WERI-Rb-1 (cell line): ENCODE measurements at places on chromosomes 1 and 21.
A peak's percentile ranks its signal among the peaks of the same experiment; 100 is the strongest.

DNA sequence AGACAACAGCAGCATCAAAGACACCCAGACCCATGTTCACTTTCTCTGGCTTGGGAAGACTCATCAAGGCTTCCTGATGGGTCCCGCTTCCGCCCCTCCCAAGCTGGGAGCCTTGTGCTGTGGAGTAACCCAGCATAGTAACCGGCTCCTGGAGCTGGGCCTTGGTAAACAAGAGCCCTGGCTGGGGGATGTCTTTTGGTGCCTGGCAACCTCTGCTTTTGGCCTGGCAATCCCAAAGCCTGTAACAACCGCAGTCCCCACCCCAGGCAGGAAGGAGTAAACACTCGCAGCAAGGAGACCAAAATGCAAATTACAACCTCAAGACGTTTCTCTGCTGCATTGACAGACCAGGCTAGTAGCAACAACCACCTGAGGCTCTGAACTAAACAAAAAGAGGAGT, 16.9 kb upstream of the THRAP3 start:
- no peak for DNase-seq

DNA sequence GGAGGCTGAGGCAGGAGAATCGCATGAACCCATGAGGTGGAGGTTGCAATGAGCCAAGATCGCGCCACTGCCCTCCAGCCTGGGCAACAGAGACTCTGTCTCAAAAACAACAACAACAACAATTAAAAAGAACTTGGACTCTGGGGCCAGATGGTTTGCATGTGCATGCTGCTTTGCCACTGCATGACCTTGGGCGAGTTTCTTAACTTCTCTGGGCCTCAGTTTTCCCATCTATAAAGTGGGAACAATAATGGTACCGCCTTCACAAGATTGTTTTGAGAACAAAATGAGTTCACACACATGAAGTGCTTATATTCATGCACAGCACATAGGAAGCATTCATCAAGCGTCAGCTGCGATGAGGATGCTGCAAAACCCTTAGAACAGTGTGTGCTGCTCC, 74.6 kb downstream of the MAN1C1 start:
- no peak for DNase-seq

DNA sequence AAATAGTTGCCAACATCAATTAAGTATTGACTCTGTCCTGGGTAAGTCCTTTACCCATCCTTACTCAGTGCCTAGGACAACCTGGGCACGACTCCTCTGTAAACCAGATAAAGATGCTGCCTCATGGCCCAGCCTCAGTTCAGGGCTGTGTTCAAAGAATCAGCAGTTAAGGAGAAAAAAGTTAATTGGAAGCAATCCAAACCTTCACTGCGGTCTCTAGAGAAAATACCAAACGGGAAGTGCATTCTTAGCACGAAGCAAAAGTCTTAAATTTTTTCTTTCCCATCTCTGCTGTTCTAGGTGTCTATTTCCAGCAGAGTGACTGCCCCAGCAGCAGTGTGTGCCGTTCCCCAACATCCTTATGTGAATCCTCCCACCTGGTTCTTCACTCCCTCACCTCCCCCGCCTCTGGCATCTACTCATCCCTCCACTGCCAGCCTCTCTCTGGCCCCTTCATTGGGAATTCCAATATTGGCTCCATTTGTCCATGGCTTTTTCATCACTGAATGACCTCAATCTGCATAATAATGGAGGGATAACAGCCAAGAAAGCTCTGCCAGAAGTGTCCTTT, 23.2 kb downstream of the KANK4 start:
- no peak for DNase-seq

DNA sequence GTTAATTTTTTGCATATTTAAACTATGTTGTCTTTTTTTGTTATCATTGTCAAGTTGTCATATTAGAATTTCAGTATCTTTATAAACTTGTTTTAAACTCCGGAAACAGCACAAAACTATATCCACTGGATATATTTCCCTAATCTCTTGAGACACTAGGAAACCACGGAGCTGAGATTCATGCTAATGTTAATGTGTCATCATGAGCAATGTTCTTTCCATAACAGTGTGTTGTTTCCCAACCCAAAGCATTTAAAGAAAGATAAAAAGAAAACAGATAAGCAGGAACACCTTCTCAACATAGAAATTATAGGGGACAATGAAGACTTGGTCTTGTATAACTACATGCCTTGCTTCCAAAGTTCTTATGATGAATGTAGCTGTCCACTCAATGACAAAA, 626.2 kb upstream of the TMPRSS15 start:
- no peak for DNase-seq

DNA sequence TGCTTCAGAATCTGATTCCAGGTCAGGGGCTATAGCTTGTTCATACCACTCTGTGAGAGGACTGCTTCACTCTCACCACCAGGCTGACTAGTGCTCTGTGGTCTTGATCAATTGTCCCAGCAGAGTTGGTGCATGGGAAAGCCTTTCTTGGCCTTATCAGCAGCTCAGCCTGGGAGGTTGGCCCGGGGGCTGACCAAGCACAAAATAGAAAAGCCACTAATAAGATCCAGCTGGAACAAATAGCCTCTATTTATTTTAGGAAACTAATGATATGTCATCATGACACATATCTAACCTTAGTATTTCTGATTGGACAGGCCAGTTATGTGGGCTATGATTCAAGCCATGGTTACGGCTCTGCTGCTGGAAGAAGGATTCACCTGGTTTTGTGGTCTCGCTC, 134.2 kb downstream of the GDAP2 start:
- DNase-seq: no peak

DNA sequence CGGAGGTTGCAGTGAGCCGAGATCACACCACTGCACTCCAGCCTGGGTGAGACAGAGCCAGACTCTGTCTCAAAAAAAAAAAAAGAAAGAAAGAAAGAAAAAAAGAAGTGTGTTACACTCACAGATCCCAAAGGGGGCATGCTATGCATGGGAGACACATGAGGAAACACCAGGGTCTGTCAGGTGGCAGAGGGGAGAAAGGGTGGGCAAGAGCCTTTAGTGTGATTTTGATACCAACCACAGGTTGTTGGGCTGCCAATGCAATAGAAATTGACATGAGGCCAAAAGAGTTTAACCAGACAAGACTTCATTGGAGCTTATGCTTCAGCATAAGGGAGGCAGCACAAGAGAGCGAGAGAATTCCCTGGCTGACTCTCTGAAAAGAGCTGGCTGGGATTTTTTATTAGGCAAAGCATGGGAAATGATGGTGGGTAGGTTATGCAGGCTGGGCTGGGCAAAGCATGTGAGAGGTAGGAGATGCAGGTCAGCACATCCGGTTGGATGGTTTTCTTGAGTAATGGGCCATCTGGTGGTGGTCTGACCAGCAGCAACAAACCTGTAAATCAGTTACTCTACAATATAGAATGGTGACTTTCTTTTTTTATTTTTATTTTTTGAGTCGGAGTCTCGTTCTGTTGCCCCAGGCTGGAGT, 11.7 kb upstream of the EXTL1 start:
- peak; percentile 66 for DNase-seq

DNA sequence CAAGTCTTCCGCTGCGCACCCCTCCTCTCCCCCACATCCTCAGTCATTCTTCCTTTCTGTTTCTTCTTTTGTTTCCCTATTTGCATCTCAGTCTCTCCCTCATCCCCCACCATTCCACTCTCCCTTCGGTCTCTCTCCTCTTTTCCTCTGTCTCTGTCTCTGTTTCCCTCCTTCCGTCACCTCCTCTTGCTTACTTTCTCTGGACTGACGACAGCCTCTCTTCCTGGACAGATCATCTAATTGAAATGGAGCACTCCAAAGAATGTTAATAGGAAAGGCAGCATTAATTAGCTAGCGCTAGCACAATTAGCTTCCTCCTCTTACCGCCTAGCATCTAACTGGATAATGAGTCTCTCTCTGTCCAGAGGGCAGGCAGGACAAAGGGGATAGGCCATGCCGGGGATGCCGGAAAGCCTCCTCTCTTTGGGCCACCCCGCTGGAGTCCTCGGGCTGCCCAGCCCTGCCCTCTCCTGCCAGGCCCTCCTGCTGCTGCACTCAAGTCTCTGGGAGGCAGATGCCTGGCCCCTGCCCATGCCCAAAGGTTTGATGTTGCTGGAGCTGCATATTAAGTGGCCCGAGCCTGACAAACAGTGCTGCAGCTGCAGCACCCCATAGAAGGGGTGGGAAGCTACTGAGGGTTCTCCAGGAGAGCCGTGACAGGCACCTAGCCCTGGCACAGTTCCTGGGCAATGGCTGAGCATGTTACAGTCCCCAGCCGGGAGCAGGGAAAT, 20.8 kb downstream of the DISP3 start:
- DNase-seq: no peak

- DNase-seq: no peak
Observed at GRCh38 chr1:81681114-81681513, 119.6 kb upstream of the ADGRL2 start.

DNA sequence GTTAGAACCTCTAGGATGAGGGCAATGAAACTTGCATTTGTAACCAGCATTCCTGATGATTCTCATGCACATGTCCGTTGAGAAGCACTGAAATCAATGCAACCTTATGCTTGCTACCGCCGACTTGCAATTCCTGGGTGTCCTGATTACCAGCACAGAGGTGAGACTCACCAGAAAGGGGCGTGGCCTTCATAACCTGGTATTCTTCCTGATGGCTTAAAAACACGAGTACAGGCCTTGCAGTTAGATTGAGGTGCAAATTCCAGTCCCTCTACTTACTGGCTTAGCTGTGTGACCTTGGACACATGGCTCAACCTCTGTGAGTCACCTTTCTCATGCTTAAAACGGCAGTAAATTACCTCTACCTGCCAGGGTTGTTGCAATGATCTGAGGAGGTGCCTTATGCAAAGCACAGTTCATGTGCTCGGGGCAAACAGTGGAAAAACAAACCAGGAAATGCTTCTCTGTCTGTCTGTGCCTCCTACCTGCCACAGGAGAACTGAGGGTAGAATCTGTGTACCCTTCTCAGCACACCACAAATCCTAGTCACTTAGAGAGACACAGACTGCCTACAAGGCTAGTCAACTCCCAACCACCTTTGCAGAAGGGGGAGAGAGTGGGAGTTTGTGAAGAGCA, 39.1 kb upstream of the ECE1 start:
- DNase-seq: no peak

GRCh38 chr1:174366946-174367345, 80.8 kb upstream of the GPR52 start:
- no peak for DNase-seq

DNA sequence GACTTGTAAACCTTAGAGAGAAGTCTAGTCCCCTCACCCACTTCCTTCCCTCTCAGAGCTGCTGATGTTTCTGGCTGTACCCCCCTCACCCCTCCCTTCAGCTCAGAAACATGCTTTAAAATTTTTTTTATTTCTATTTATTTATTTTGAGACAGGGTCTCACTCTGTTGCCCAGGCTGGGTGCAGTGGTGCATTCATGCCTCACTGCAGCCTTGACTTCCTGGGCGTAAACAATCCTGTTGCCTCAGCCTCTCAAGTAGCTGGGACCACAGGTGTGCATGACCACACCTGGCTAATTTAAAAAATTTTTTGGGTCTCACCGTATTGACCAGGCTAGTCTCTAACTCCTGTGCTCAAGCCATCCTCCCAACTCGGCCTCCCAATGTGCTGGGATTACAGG, 2.9 kb upstream of the WNT2B start:
- DNase-seq: no peak

DNA sequence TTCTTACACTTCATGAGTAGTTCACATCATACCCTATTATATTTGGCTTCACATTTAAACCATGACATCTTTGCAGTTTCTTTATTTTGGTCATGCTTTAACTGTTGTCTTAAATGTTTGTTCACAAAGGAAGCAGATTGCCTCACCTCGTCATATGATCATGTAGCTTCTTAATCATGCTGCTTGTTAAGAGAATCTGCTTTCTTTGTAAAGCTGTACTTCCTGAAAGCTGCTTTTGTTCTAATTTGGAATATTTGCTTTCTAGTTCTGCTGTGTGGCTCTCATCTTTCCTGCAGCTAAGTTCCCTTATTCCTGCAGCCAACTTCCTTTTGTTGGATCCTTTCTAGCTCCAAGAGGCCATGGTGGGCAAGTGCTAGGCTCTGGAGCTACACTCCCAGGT, 62.9 kb upstream of the SIM2 start:
- no peak for DNase-seq

DNA sequence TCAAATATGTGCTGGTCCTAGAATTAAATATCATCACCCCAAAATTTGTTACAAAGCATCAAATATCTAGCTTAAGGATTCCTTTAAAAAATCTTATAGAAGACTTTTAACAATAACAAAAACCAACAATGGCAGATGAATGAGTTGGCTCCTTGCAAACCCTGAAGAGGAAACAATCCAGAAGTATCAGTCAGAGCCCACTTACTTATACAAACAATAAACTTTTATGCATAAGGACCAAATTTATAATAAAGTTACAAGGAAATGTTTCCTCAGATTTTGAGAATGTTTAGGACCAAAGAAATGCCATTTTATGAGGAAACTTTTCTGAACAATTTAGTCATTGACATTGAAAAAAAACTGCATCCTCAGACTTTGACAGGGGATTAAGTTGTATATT, 52.7 kb downstream of the LPAR3 start:
- no peak for DNase-seq

DNA sequence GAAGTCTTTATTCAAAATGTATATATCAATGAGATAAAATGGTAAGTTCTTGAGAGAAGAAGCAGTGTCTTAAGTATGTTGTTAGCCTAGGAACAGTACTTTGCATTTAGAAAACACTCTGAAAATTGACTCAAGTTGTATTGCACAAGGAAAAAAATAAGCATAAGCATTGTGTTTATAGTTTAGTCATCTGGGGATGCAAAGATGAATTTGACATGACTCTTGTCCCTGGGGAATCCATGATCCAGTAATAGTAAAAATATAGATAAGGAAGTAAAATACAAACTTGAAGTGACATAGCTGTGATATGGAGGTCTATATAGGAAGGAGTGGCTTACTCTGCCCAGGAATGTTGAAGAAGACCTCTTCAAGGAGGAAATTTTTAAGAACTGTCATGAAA, 185.0 kb upstream of the PTBP2 start:
- DNase-seq: no peak

GRCh38 chr1:31855038-31855845, 39.4 kb upstream of the SPOCD1 start:
- DNase-seq: no peak

DNA sequence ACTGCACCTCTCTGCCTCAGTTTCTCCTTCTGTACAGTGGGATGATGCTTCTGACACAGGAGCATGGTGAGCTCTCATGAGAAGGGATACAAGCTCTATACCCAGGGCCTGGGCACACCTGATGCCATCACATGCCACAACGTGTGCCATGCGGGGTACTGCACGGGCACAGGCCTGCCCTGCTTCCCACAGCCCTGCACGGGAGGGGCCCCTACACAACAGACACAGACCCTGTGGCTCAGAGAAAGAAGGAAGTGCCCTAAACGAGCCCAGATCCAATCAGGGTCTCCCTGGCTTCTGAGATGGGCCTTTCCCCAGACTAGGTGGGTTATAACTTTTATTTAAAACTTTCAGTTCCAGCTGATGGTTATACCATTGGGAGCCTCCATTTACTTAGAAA, 24.6 kb downstream of the C2CD2 start:
- DNase-seq: no peak

- no peak for DNase-seq
Observed at GRCh38 chr1:167612587-167613385, 17.2 kb upstream of the RCSD1 start.

- no peak for DNase-seq
Observed at GRCh38 chr1:30879126-30879786, 29.3 kb downstream of the SDC3 start.

- DNase-seq: no peak
Observed at GRCh38 chr1:226111098-226111882, 48.8 kb downstream of the H3-3A start.

GRCh38 chr1:54200519-54200997, 591 bp downstream of the MRPL37 start:
- no peak for DNase-seq
